ENCODE measurements at places on chromosomes 7 and 10. TPM values are rescaled to one million over a fixed set of nuclear protein-coding genes. Genes with fewer than 3 reads are reported as not detected.

DNA sequence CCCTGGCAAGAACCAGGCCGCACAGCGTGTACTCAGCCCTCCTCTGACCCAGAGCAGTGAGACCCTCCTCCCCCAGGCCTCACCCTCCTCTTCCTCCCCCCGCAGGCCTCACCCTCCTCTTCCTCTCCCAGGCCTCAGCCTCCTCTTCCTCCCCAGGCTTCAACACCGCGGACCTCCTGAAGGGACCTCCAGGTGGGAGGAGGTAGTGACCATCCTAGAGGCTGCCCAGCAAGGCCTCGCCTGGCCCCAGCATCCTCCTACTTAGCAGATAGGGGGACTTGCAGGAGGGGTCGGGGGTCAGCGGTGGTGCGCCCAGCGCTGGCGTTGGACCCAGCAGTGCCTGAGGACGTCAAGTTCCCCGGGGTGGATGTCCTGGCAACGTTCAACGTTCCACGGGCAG is 270.8 kb downstream of the ELFN1 start:
- no peaks in the 10 kb centered on the region for H3K4me1 ChIP-seq
- no peak overlapping the region for H3K4me3 ChIP-seq
- DNase-seq = no peak
- H3K27ac ChIP-seq = no peak overlapping the region

GRCh38 chr10:124644236-124644635 is 99.9 kb downstream of the FAM53B start:
- H3K27ac ChIP-seq = no peak overlapping the region
- H3K36me3 ChIP-seq = no peaks in the 10 kb centered on the region
- no peaks in the 10 kb centered on the region for H3K27me3 ChIP-seq
- H3K4me3 ChIP-seq = no peak overlapping the region
- no peak for DNase-seq
- peaks cover 30% of the 10 kb centered on the region for H3K4me1 ChIP-seq

GRCh38 chr7:68613897-68614296 is 984.4 kb upstream of the AUTS2 start:
- H3K4me1 ChIP-seq = no peaks in the 10 kb centered on the region
- H3K27me3 ChIP-seq = no peaks in the 10 kb centered on the region
- no peak overlapping the region for H3K27ac ChIP-seq
- DNase-seq = no peak
- no peaks in the 10 kb centered on the region for H3K36me3 ChIP-seq

GRCh38 chr10:93911866-93912265 is 18.1 kb downstream of the SLC35G1 start:
- H3K4me3 ChIP-seq = no peak overlapping the region
- no peaks in the 10 kb centered on the region for H3K36me3 ChIP-seq
- H3K27ac ChIP-seq = no peak overlapping the region
- no peaks in the 10 kb centered on the region for H3K27me3 ChIP-seq
- no peak for DNase-seq

DNA sequence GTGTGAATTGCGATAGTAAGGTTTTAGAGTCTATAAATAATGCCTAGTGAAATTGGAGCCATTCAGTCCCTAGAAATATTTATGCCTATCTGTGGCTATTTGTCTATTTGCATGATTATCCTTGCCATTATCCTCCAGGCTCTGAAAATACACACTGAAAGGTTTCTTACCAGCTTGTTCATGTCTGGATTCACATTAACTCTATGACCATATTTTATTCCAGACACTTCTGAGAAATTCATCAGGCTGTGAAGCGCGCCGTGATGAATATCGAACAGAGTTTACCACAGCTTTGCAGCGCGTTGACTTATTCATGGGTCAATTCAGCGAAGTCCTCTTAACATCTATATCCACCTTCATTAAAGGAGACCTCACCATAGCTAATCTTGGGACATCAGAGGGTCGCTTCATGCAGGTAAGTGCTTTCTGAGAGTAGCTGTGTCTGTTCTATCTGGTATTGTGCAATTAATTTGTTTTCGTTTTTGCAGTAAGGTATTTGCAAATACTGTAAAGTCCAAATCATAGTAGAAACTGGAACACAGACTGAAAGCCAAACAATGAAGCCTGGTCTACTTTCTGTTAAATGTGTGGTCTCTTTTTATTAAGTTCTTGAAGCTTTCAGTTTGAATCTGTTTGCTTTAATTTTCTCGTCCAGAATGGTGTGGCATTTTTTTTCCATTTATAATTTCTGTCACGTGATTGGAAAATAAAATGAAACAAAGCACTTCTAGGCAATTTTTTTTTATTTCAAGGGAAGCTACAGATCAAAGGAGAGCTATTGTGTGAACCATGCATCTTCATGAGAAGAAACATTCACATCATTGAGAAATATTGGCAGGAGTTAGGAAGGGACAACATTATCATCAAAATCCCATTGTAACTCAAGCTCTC is 59.7 kb downstream of the MET start:
- no peak for DNase-seq
- H3K4me3 ChIP-seq = no peak overlapping the region
- peaks cover 12% of the 10 kb centered on the region for H3K4me1 ChIP-seq
- no peak overlapping the region for H3K27ac ChIP-seq

GRCh38 chr7:7099584-7100014 is 82.7 kb upstream of the C1GALT1 start:
- no peaks in the 10 kb centered on the region for H3K27me3 ChIP-seq
- no peak overlapping the region for H3K4me3 ChIP-seq
- DNase-seq = peak; percentile 84
- no peaks in the 10 kb centered on the region for H3K36me3 ChIP-seq
- H3K27ac ChIP-seq = no peak overlapping the region

DNA sequence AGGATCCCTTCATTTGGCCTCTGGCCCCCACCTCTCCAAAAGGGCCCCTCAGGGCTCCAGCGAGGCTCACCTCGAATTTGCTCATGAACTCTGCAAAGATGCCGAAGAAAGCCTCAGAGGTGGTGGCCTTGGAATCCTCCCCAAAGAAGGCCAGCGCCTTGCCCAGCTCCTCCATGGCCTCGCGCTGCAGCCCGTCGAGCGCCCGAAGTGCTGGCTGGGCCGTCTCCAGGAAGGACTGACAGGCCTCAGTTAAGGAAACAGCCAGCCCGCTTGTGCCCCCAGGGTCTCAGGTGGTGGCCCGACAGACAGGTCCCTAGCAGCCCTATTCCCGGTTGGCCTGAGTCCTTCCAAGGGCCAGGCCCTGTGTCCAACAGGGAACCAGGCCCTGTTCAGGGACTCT is 50.2 kb upstream of the DAGLB start:
- no peaks in the 10 kb centered on the region for H3K36me3 ChIP-seq
- no peaks in the 10 kb centered on the region for H3K4me1 ChIP-seq
- no peak for DNase-seq
- H3K4me3 ChIP-seq = no peak overlapping the region

GRCh38 chr10:131815266-131816156 is 85.3 kb upstream of the PPP2R2D start:
- no peak overlapping the region for H3K27ac ChIP-seq
- H3K27me3 ChIP-seq = no peaks in the 10 kb centered on the region
- DNase-seq = no peak
- no peaks in the 10 kb centered on the region for H3K4me1 ChIP-seq
- no peak overlapping the region for H3K4me3 ChIP-seq
- H3K36me3 ChIP-seq = no peaks in the 10 kb centered on the region

The TBATA gene
- total RNA-seq = not detected

DNA sequence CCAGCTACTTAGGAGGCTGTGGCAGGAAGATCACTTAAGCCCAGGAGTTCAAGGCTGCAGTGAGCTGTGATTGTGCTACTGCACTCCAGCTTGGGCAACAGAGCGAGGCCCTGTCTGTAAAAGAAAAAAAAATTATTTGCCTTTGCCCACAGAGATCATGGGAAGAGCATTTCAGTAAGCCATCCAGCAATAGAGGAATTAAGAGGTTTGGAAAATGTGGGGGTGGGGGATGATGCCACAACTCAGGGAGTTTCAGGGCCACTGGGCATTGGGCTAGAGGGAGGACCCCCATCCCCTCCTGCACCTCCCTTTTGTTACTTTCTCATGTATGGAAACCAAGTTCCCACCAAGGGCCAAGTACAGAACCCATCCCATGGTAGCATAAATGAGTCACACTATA is 38.4 kb downstream of the SVIL start:
- no peaks in the 10 kb centered on the region for H3K36me3 ChIP-seq
- H3K4me3 ChIP-seq = no peak overlapping the region
- H3K27ac ChIP-seq = no peak overlapping the region

The GDF2 gene
- total RNA-seq = not detected

The SFTPD gene
- total RNA-seq = not detected

DNA sequence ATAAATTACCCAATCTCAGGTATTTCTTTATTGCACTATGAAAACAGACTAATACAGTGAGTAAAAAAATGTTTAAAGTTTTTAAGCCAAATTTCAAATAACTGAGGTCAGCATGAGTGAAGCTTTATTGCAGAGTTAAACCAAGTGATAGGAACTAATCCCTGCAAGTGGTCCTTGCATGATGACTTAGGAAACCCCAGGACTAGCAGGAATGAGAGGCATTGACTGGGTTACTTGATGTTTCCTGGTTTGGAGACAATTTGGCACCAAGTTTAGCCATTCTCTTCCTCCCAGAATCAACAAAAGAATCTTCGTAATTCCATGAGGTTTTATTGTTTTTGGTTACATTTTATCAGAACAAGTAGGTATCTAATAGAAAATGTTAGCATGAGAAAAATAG is 194.2 kb downstream of the BICC1 start:
- no peaks in the 10 kb centered on the region for H3K27me3 ChIP-seq
- H3K4me1 ChIP-seq = peaks cover 50% of the 10 kb centered on the region
- DNase-seq = no peak
- 0 out of 2 replicates have a peak, but pooled peaks cover 2% of the 10 kb centered on the region for H3K36me3 ChIP-seq

DNA sequence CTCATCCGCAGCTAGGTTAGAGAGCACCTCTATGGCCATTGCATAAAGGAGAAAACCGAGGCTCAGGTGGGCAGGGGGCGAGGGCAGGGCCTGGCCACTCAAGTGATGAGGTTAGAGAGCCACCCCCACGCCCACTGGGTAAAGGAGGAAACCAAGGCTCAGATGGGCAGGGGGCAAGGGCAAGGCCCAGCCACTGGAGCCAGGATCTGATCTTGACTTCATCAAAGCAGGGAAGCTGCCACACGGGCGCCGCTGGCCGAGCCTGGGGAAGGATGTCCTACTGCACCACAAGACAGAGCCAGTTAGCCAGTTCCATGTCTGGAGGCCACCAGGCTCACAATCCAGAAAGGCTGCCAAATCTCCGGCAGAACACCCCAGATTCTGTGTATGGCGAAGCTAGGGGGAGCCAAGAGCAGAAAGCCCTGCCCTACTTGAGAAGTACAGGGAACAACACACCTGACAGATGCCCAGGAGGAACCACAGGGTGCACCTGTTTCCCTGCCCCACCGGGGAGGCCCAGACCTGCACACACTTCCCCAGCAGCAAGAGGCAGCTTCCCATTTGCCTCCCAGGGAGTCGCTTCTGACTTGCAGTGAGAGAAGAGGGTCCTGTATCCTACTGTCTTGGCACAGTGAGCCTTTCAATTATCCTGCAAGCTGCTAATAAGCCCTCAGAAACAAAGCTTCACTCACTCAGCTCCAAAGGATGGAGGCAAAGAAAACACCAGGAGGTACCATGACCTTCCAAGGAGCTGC is 101.9 kb downstream of the TNS3 start:
- H3K27me3 ChIP-seq = no peaks in the 10 kb centered on the region
- DNase-seq = no peak
- no peaks in the 10 kb centered on the region for H3K36me3 ChIP-seq
- no peak overlapping the region for H3K27ac ChIP-seq

The PAOX gene
- 5.8 TPM for total RNA-seq

DNA sequence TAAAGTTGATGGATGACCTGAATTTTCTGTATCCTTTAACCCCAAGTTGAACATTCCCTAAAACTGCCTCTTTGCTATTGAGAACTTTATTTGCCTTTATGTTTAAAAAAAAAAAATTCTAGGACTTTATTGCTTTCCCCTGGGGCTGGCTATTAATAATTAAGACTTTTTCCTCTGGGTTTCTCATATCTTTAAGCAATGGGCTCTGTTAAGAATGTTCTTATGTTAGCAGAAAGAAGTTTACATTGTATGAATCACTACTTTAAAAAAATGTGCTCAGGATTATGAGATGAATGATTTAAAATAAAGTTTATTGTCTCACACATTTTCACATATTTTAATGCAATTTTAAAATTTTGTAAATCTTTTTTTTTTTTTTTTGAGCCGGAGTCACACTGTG is 19.5 kb downstream of the TAX1BP1 start:
- H3K4me3 ChIP-seq = no peak overlapping the region
- peaks cover 36% of the 10 kb centered on the region for H3K36me3 ChIP-seq
- H3K4me1 ChIP-seq = no peaks in the 10 kb centered on the region

GRCh38 chr10:103828587-103829197 is 26.7 kb downstream of the SH3PXD2A start:
- H3K27ac ChIP-seq = no peak overlapping the region
- no peaks in the 10 kb centered on the region for H3K27me3 ChIP-seq
- H3K4me3 ChIP-seq = no peak overlapping the region
- H3K4me1 ChIP-seq = no peaks in the 10 kb centered on the region
- DNase-seq = no peak

The LEP gene
- 0.22 TPM for total RNA-seq

DNA sequence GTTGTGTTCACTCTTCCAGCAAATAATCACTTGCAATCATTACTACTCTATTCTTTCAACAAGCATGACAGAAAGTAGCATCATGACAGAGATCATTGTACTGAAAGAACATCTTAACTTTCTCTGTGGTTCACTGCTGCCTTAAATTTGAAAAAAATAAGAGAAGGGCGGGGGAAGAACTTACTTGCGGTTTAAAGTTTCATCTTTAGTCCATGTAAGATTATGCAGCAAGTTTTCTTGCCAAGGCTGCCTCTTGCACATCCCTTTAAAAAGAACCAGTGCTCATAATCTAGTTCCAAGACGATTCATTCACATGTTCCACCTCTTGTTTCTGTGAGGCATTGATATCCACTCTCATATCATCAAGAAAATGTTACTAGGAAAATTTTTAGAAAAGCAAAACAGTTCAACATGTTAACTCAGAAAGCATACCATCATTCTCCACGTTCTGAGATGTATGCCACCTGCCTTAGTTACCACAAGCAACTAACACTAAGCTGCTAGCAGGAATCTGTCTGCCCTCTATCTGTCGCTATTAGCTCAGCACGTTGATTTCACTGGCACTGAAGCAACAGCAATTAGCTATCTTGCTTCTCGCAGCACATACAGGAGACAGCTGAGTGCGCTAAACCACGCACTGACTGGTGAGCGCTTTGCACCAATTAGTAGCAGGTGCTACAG is at the start of gene PCDH15:
PCDH15 (minus strand) TSS at position 491 of the 681 bp plus-strand sequence. CDS start 136,969 bp downstream, outside the sequence.
- H3K27ac ChIP-seq = no peak within 1 kb of the TSS
- H3K36me3 ChIP-seq = no peaks in the 10 kb centered on the region
- H3K4me1 ChIP-seq = 0 out of 2 replicates have a peak, but pooled peaks cover 5% of the 10 kb centered on the region
- no peaks in the 10 kb centered on the region for H3K27me3 ChIP-seq
- DNase-seq = peak; percentile 18
- H3K4me3 ChIP-seq = no peak within 1 kb of the TSS

The SCD gene
- 19.5 TPM for total RNA-seq

GRCh38 chr10:71771204-71771603 is 2.1 kb downstream of the VSIR start:
- no peaks in the 10 kb centered on the region for H3K27me3 ChIP-seq
- H3K36me3 ChIP-seq = no peaks in the 10 kb centered on the region
- peak overlapping the region; percentile 86 for H3K4me3 ChIP-seq
- DNase-seq = no peak

The FGL2 gene
- total RNA-seq = 3.8 TPM

GRCh38 chr7:140680886-140681285 is 8.1 kb downstream of the ADCK2 start:
- no peak for DNase-seq
- H3K4me1 ChIP-seq = no peaks in the 10 kb centered on the region
- no peaks in the 10 kb centered on the region for H3K27me3 ChIP-seq
- no peak overlapping the region for H3K4me3 ChIP-seq
- no peaks in the 10 kb centered on the region for H3K36me3 ChIP-seq

The SLC18A3 gene
- not detected for total RNA-seq

The CHN2 gene
- total RNA-seq = not detected
